GM03348 (cell line): ENCODE measurements at places on chromosomes 16 and 17.

- DNase-seq, result no peak
These were observed 177.1 kb downstream of the RAB11FIP4 start for GRCh38 chr17:31568539-31568938.

- no peak for DNase-seq
These were observed 51.9 kb downstream of the ZZEF1 start for GRCh38 chr17:4090898-4091297.

DNA sequence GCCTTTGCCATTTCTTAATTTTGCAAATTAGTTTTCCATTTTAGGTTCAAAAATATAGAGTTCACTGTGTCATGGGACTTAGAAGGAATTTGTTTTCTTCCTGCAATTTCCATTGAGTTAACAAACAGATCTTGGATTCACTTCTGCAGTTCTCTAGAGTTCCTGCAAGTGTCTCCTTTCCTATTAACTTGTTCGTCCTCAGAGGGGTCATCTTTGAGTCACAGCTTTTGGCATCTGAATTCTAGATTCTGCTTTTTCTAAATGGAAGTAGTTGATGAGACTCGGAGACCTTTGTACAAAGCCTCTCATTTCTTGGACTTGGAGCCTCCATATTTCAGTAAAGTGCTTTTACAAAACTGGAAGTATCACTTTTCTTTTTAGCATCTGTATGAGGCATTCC, 323.3 kb downstream of the BCAS3 start:
- DNase-seq, result peak; percentile 15

GRCh38 chr17:59825533-59826322, 67.0 kb downstream of the TUBD1 start:
- DNase-seq, result peak; percentile 47

DNA sequence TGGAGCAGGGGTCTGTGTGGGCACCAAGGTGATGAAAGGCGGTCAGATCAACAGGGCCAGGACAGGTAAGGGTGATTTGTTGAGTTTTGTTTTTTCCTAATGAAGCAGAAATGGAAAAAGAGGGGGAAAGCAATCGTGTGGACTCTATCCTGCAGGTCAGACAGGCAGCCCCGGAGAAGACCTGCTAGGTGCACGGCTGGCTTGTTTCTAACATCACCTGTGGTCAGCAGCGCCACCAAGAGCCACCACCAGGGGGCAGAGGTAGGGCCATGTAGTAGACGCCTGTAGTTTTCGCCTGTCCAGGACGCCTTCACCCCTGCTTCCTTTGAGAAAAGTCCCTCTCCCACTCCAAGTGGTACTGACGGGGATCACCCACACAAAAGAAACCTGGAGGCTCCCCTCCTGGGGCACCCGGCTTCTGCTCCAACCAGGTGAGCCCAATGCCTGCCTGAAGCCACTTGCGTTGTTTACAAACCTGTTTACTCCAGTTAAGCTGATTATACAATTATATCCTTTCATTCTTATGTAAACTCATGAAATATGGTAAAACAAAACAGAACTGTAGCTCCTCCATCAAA, 54.2 kb upstream of the SEC14L1 start:
- DNase-seq, result peak; percentile 86

DNA sequence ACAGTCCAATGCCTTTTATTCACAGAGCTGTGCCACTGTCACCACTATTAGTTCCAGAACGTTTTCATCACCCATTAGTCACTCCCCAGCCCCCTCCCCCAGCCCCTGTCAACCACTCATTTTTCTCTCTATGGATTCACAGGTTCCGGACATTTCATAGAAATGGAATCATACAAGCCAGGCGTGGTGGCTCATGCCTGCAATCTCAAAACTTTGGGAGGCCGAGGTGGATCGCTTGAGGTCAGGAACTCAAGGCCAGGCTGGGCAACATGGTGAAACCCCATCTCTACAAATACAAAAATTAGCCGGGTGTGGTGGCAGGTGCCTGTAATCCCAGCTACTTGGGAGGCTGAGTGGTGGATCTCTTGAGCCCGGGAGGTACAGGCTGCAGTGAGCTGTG, 759 bp upstream of the PAM16 start:
- no peak for DNase-seq

DNA sequence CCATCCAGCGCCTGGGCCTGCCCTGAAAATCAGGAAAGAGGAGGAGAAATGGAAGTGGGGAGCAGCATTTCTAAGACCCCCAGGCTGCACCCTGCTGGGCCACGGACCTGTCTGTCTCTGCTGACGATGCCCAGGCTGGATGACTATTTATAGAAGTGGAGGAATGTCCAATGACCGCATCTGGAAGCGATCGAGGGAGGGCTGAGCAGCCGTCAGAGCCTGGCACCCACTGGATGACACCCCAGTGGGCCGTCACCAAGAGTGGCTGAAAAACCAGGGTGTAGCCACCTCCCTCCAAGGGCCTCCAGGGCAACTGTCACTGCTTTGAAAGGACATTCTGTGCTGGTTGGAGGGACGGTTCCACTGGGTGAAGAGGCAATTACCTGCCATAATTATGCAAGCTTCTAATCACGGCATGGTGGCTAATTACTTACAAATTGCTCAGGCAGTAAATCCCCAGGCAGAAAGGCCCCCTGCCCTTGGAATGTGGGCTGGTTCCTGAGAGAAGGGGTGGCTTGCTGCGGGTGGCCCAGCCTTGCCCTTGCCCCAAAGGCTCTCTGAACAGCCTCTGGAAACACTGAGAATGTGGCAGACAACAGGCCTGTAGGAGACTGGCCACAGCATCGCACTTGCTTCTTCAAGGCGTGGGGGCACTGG, 332.1 kb downstream of the C16orf95 start:
- no peak for DNase-seq

DNA sequence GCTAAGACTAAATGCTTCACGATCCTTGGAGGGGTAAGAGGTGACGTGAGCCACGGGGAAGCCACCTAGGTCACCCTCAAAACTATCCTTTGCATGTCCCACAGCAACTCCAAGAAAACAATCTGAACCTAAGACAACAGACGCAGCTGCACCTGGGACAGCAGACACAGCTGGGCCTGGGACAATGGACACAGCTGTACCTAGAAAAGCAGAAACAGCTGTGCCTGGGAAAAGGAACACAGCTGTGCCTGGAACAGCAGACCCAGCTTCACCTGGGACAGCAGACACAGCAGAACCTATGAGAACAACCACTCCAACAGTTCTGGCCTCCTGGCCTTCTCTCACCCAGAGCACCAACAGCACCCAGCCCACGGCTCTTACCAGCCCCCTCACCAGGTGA, 11.7 kb upstream of the CD300LD start:
- no peak for DNase-seq

GRCh38 chr16:17409894-17410293, 60.9 kb downstream of the XYLT1 start:
- DNase-seq, result no peak

GRCh38 chr16:81239367-81240121, 1.1 kb downstream of the BCO1 start:
- DNase-seq, result no peak

DNA sequence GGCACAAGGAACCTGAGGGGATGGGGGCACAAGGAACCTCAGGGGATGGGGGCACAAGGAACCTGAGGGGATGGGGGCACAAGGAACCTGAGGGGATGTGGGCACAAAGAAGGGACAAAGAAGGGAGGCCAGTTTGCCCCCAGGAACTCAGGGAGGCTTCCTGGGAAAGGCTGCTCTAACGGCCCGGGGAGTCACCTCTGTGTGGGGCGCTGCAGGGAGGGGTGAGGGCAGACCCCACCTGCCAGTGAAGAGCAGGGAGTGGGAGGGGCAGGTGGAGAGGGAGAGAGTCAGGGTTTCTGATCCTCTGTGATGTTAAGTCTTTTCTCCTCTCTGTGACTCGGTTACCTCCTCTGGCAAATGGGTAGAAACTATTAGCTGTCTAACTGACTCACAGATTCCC, 57.7 kb downstream of the TIMM22 start:
- no peak for DNase-seq

- peak; percentile 40 for DNase-seq
These were observed 4.8 kb upstream of the COG1 start for GRCh38 chr17:73188011-73188410.

DNA sequence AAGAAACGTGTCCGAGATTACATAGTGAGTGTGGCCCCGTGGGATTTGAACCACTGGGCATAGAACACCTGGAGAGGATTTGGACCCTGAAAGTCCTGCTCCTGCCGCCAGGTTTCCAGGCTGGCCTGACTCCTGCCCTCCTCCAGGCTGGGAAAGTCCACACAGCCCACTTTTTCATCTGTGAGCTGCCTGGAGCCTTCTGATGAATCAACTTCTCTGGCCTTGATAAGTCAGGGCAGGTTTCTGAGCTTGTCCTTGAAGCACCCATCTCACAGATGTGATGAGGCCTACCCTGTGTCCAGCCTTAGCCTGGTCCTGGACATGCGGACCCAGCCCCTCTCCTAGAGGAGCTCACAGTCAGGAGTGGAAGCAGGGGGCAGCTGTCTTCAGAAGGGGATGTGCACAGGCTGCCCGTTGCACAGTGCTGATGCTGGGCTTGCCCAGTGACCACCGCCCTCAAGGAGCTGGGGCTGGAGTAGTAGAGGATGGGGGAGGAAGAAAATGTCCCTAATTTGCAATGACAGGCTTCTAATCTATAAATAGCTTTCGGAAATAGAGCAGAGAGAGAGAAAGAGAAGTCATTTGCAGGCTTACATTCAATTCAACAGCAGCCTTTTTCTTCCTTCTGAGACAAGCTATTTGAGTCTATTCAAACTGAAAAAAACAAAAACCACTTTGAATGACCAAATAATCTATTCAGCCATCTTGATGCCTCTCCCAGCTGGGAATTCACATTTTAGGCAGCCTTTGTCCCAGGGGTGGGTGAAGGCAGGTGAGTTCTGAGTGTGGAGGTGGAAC, 73.5 kb upstream of the DNAJA2 start:
- no peak for DNase-seq

DNA sequence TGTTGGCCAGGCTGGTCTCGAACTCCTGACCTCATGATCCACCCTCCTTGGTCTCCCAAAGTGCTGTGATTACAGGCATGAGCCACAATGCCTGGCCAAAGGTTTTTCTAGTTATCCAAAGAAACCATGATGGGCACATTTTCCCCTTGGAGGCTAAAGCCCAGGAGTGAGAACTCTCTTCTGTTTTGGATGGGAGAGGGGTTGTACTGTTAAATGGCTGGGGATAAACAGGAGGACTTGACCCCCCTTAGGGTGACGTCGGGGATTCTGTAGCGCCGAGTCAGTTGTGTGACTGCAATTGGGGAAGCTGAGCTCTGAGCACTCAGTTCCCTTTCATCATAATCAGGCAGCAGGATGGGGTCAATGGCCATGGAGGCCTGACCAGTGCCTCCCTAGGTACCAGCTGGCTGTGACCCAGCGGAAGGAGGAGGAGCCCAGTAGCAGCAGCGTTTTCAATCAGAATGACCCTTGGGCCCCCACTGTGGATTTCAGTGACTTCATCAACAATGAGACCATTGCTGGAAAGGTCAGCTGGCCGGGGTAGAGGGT, 4.1 kb downstream of the AOC3 start:
- DNase-seq, result no peak

DNA sequence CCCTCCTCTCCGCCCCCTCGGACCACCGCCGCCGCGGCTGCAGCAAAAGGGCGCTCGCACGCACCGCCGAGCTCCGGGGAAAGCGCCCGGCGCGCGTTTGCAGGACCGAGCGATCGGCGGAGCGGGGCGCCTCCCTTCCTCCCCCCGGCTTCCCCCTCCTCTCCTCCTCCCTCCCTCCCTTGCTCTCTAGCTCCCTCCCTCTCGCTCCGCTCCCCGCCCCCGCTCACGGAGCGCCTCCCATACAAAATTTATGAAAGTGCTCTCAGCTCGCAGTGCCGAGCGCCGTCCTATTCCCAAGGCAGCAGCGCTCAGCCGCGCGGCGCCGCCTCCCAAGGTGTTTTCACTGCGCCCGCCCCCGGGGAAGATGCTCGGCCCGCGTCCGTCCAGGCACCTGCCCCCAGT, at the start of gene RTN4RL1:
RTN4RL1 (minus strand) TSS at position 115 of the 402 bp plus-strand sequence. CDS start 469 bp downstream, outside the sequence.
- peak; percentile 87 for DNase-seq

DNA sequence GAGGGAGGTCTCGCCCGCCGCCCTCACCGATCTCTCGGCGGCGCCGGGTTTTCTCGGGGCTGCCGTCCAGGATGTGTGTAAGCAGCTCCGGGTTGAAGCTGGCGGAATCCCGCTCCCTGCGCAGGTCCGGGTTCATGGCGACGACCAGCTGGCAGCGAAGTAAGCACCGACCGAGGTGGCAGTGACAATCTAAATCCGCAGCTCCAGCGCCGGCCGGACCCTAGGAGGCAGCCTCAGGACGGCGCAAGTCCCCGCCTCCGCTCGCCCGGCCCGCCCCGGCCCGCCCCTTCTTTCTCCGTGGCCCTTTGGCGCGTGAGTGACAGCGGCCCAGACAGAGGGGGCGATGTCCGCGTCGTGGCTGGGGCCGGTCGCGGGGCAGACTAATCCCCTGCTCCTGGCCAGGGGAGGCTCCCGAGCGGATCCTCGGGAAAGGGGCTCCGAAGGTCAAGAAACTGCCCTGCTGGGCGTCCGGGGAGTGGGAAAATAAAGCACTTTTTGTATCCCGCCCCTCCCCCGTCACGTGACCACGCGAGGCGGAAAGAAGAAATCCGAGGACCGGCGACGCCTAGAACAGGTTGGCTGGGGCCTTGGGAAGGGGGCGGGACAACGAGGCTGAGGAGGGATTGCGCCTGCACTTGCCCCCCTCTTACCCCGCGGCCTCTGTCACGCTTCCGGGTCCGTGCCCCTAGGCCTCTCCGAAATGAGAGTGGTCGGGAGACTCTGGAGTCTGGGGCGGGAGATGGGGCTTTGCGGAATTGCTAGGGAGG, at the start of the genes ACOX1 and TEN1:
ACOX1 (minus strand) TSS at position 229 of the 767 bp plus-strand sequence; CDS start at position 136, 93 bp downstream.
TEN1 (plus strand) TSS at position 303 of the 767 bp plus-strand sequence. CDS start 6,953 bp downstream, outside the sequence.
- DNase-seq, result peak; percentile 94

DNA sequence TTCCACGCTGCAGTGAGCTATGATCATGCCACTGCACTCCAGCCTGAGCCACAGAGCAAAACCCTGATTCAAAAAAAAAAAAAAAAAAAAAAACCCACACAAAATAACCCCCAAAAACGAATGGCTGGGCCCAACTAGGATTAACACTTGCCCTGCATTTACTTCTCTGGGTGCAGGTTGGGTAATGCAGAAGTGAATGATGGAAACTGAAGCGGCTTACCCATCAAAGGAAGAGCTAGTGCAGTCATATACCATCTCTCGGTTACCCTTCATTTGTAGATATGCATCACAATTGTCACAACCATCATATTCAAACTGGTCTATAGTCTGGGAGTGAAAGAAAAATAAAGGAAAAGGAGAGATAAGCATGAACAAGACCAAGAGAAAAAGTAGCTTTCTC, 819 bp downstream of the SUPT4H1 start:
- DNase-seq, result no peak

DNA sequence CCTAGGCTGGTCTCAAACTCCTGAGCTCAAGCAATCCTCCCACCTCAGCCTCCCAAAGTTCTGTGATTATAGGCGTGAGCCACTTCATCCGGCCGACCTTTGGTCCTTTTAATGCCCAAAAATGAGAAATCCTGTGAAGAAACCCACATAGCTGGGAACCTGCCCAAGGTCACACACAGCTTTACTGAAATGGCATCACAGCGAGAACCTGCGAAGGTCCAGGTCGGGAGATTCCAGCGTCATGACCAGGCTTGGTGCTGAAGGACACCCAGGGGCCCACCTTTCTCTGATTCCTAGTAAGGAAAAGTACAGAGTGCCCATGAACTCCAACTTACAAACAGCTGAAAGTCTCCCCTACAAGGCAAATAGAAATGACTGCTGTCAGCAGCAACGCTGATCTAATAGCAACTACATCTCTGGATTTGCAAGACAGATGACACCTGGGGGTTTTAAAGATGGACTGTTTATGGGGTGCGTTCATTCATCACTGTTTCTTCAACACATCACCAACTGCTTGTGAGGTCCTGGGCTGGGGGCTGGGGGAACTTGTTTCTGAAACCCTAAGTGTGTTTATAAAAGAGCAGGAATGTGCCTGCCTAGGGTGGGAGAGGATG, 24.5 kb upstream of the DNAH17 start:
- no peak for DNase-seq

- DNase-seq, result no peak
These were observed 804 bp downstream of the ATP6V0C start for GRCh38 chr16:2514333-2515179.

- DNase-seq, result no peak
These were observed 245.5 kb downstream of the STX8 start for GRCh38 chr17:9330141-9330540.
